ENCODE measurements at places on chromosomes 2 and 18.

GRCh38 chr2:161165811-161166210 is 5.6 kb downstream of the TANK start:
- no peak for DNase-seq

GRCh38 chr2:159160412-159160811 is 126.1 kb downstream of the WDSUB1 start:
- DNase-seq, result no peak

- no peak for DNase-seq
These were observed 246.3 kb downstream of the SUCLG1 start for GRCh38 chr2:84212611-84213314.

DNA sequence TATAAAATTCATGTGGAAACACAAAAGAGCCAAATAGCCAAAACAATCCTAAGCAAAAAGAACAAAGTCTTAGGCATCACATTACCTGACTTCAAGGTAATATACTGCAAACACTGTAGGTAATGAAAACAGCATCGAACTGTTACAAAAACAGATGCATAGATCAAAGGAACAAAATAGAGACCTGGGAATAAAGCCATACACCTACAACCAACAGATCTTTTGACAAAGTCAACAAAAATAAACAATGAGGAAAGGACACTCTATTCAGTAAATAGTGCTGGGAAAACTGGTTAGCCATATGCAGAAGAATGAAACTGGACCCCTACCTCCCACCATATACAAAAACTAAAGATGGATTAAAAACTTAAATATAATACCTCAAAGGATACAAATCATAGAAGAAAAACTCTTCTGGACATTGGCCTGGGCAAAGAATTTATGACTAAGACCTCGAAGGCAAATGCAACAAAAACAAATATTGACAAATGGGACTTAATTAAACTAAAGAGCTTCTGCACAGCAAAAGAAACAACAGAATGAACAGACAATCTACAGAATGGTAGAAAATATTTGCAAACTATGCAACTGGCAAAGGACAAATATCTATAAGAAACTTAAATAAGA is 218.0 kb downstream of the PHLPP1 start:
- no peak for DNase-seq

GRCh38 chr18:48931680-48932461 is 18.9 kb downstream of the SMAD7 start:
- peak; percentile 38 for DNase-seq

- DNase-seq, result no peak
These were observed 90.6 kb downstream of the POU3F3 start for GRCh38 chr2:104944495-104944894.
